ENCODE measurements at places on chromosomes 11 and 22.

- DNase-seq, result no peak
Measured at GRCh38 chr22:45972091-45972888, 4.7 kb downstream of the WNT7B start.

DNA sequence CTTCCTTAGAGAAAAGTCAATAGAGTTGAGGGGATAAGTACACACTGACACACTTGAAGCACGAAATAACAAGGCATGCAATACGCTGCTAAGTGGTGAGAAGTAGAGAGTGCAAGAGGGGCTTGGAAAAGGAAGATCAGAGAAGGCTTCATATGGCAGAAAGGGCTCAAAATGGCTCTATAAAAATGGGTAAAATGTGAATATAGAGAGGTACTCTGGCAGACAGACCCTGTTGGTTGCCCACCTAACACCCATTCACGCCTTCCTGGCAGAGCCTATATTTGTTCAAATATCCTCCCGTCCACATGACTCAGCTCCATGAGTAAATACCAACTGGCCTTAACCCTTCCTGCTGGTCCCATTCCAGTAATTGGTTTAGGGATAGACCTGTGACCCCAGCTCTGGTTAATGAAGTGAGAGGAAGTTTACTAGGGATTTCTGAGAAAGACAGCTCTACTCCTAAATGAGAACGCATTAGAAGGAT, 38.9 kb upstream of the CCDC34 start:
- DNase-seq, result no peak

DNA sequence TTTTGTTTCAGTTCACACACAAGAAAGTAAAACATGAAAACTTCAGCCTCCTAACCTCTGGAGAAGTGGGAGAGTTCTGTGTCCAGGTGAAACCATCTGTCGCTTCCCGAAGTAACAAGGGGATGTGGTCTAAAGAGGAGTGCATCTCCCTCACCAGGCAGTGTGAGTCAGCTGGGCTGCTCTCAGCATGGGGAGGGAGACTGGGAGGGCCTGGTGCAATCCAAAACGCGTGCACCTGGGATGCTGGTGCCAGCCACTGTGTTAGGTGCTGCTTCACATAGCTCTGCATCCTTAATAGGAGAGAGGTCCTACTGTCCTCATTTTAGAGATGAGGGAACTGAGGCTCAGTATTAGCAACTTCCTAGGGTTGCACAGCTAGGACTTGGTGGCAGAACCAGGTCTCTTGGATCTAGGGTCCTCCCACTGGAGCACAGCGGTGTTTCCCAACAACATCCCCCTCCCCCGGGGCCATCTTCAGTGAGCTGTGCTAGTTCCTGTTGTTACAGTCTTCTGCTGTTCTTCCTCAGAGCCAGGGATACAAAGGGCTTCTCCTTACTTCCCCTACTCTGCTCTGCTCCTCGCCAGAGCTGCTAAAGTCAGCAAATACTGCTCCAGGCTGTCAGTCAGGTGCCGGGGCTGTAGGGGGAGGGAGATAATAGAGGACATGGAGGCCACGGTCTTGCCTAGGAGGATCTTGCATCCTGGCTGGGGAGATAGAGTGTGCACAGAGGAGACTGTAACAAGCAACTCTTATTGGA, 8.0 kb downstream of the IL10RA start:
- no peak for DNase-seq

DNA sequence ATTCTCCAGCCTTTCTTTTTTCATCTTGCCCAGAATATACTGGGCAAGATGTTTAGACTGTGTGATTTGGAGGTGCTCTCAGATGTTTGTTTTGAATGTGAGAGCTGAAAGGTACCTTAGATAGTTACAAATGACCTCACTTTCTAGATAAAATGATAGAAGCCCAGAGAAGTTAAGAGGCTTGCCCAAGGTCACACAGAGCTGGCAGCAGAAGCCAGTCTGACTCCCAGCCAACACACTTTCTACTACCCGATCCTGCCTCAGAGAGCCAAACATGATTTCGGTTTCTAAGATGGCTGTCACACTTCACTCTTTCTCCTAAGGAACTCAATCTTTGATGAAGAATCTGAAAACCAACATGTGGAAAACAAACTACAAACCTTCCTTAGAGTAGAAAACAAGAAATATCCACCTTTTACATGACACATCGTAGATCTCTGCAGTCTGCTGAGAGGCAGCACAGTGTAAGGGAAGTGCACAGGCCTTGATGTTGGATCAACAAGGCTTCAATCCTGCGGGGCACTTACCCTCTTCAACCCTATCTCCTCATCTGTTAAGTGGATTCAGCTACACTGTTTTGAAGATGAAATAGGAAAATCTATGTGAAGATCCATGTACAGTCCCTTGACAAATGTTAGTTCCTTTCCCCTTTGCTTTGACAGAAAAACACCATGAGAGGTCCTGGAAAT, 58.6 kb downstream of the SYTL2 start:
- DNase-seq, result no peak

DNA sequence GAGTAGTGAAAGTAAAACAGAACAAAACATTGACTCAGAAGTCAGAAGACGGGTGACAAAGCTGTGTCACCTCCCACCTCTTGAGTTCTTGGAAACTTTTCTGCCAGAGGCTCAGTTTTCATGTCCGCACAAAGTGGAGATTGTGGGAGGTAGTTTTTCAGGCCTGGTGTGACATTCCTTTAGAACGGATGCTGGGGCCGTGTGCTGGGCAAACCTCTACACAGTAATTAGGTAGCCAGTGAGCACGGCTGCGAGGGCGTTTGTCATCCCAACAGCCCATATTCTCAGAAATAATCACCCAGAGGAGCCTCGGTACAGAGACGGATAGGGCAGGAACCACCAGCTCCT, 1054.4 kb downstream of the TBC1D22A start:
- no peak for DNase-seq

DNA sequence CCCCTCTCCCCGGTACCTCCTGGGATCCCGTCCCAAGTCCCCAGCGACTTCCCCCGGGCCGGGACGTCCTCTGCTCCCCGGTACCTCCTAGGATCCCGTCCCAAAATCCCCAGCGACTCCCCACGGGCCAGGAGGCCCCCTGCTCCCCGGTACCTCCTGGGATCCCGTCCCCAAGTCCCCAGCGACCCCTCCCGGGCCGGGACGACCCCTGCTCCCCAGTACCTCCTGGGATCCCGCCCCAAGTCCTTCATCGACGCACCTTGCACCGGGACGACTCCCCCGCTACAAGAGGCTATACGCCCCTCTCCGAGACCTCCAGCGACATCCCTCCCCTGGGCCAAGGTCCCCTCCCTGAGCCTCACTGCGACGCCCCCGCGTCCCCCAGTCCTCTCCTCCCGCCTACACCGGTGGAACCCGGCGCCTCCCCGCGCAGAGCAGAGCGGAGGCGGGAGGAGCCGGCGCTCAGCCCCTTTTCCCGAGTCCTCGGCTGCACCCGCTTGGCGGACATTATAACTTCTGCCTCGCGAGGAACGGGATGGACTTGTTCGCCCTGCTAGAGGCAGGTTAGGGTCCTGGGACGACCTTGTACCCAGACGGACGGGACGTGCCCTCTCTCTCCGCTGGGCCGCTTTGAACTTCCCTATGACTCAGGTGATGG, 912 bp downstream of the KREMEN1 start:
- DNase-seq, result no peak

DNA sequence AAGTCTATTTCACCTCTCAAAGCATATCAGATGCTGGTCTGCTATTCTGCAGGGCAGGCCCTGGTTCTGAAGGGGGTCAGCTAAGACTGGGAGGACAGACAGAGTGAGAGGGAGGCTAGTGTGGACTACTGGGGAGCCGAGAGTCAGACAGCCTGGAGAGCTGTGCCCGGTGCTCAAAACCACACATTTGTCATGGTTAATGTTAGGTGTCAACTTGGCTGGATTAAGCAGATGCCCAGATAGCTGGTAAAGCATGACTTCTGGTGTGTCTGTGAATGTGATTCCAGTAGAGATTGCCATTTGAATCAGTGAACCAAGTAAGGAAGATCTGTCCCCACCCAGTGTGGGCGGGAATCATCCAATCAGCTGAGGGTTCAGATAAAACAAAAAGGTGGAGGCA, 102.6 kb downstream of the SNX19 start:
- DNase-seq, result no peak

DNA sequence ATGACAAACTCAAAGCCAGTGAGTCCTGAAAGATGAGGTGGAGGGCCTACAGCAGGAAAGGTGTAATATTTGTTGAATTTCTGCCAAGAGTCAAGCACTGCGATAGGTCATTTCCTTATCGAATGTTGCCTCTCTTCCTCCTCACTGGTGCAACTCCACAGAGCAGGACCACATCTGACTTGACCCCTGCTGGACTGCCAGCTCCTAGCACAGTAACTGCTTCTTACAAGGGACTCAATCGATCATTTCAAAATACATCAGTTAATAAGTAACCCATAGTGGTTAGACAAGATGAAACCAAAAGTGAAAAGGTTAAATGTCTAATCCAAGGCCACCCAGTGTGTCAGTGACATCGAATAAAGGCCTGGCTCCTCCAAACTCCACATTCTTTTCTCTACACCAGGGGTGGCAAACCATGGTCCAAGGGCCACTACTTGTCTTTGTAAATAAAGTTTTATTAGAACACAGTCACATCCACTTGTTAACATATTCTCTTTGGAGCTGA, 98.5 kb upstream of the CSNK2A3 start:
- no peak for DNase-seq
